ENCODE measurements at places on chromosomes 12 and 14.

DNA sequence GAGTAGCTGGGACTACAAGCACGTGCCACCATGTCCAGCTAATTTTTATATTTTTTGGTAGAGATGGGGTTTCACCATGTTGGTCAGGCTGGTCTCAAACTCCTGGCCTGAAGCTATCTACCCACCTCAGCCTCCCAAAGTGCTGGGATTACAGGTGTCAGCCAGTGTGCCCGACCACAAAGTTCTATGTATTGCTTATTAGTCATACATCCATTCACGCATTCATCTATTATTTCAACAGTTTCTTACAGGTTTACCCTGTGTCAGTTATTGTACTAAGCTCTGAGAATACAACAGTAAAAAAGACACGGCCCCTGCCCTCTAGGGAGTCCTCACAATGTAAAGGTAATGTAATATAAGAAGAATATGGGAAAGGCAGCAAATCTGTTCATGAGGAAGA lies 188.9 kb upstream of the BTG1 start:
- DNase-seq: no peak

GRCh38 chr12:120445911-120446843 lies at the start of the genes GATC and TRIAP1:
GATC (plus strand) TSS chr12:120446444; CDS start chr12:120446481, 37 bp downstream.
TRIAP1 (minus strand) TSS chr12:120446384; CDS start chr12:120446372, 12 bp downstream.
- DNase-seq: peak; percentile 72

GRCh38 chr12:526089-526488 lies 66.3 kb downstream of the B4GALNT3 start:
- no peak for DNase-seq

- DNase-seq: no peak
These were observed 205.2 kb upstream of the RTL1 start for GRCh38 chr14:101108579-101109346.

- DNase-seq: no peak
These were observed 62.1 kb upstream of the ESRRB start for GRCh38 chr14:76313852-76314251.

DNA sequence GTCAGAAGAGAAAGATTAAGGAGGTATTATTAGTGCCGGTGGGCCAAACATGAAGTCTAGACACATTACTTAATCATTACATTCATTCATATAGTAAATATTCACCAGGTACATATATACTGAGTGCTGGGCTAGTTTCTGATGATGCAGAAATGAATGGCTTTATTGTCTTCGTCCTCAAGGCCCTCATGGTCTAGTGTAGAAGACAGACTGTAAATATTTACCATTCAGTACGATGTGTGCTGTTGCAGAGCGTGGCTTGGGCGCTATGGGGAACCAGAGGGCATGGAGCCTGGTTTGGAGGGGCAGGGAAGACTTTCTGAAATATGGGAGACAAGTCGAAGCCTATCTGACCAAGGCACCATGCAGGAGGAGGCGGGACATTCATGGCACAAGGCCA lies 37.0 kb upstream of the TCL1B start:
- no peak for DNase-seq

DNA sequence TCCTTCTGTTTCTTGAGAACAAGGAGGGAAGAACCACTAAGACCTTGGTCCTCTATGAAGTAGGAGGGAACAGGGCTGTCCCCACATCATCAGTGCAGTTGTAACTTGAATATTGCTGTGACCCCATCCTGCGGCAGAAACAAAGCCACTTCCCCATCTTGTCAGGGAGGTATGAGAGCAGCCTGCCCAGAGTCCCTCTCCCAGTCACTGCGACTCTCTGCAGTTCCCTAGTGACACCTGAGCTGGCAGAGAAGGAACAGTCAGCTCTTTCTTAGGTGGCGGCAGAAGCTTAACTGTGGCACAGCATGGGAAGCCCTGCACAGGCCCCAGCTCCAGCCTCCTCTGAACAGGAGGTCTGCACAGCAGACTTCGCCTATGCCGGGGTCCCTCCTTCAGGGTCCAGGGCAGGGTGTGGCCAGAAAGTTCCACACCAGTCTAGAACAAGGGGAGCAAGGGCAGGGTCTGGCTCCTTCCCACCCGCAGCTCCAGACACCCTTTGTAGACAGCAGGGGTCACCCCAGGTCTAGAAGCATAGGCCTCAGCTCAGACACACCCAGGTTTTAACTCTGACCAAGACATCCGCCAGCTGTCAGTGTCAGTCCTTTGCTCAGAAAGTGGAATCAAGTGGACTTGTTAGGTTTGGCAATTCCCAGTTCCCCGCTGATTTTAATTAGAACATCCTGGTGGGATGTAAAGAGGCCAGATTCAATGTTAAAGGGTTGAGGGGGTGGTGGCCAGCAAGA lies 36.8 kb downstream of the DEGS2 start:
- DNase-seq: no peak

DNA sequence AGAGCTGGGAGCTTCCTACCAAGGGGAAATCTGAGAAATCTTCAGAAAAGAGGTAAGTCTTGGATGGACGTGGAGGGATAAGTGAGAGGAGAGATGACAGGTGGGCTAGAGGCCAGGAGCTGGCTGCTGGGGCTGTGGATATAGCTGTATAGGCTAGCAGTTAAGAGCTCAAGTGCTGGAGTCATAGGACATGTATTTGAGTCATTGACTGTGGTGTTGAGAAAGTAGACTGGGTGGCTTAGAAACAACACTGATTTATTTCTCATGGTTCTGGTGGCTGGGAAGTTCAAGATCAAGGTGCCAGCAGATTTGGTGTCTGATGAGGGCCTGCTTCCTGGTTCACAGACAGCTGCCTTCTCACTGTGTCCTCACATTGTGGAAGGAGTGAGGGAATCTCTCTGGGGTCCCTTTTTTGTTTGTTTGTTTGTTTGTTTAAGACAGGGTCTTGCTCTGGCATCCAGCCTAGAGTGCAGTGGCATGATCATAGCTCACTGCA lies 151.1 kb upstream of the FUT8 start:
- DNase-seq: no peak

DNA sequence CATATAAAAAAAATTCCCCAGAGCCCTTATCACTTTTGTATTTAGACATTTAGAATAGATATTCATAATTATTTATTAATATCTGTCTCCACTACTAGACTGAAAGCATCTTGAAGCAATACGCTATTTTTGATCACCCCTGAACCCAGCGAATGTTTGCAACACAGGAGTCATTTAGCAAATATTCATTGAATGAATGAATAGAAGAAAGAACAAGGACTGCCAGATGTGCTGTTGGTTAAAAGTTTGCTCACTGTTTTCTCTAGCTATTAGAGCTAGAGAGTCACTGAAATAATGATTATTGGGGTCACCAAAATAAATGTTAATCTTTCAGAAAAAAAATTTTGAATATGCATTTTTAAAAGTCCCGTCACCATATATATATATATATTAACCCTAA lies 174.3 kb downstream of the ACSS3 start:
- DNase-seq: no peak

GRCh38 chr12:104828015-104828414 lies 130.1 kb downstream of the SLC41A2 start:
- no peak for DNase-seq

- DNase-seq: no peak
These were observed 479.7 kb downstream of the AACS start for GRCh38 chr12:125544960-125545359.

DNA sequence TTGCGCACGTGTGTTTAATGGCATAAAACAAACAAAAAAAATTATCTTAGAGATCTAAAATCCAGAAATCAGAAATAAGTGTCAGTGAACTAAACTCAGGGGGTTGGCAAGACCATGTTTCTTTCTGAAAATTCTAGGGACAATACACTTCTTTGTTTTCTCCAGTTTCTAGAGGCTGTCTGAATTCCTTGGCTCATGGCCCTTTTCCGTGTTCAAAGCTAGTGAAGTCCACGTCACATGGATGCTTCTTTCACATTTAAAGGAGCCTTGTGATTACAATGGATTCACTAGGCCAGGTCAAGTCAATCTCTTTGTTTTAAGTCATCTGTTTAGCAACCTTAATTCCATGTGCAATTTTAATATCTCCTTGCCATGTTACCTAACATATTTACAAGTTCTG lies 22.4 kb downstream of the SLCO1B3 start:
- DNase-seq: no peak

GRCh38 chr12:17266856-17267255 lies 660.9 kb upstream of the LMO3 start:
- DNase-seq: no peak

DNA sequence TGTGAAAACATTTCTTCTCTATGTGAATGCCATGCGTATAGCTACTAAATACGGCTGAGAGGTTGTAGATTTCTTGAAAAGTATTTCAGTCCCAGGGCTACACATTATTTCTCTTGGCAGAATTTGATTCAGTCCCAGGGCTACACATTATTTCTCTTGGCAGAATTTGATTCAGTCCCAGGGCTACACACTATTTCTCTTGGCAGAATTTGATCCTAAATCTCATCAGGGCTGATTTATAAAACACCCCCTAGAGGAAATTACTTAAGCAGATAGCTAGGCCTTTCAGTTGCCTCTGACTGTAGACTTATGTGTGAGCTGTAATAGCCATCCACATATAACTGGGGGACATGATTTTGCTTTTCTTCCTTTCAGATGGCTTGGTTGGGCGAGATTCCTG lies 50.4 kb downstream of the AK7 start:
- no peak for DNase-seq

GRCh38 chr12:4240161-4240783 lies 33.3 kb upstream of the CCND2 start:
- DNase-seq: no peak

DNA sequence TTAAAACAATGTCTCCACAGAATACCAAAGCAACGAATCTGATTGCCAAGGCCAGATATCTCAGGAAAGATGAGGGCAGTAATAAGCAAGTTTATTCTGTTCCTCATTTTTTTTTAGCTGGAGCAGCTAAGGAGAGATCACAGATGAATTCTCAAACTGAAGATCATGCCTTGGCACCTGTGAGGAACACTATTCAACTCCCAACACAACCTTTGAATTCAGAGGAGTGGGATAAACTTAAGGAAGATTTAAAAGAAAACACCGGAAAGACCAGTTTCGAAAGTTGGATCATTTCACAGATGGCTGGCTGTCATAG lies 994 bp downstream of the PRORP start:
- DNase-seq: no peak

GRCh38 chr12:81896771-81897170 lies 137.6 kb upstream of the PPFIA2 start:
- DNase-seq: no peak

GRCh38 chr14:31592631-31593030 lies 31.4 kb downstream of the NUBPL start:
- DNase-seq: no peak

DNA sequence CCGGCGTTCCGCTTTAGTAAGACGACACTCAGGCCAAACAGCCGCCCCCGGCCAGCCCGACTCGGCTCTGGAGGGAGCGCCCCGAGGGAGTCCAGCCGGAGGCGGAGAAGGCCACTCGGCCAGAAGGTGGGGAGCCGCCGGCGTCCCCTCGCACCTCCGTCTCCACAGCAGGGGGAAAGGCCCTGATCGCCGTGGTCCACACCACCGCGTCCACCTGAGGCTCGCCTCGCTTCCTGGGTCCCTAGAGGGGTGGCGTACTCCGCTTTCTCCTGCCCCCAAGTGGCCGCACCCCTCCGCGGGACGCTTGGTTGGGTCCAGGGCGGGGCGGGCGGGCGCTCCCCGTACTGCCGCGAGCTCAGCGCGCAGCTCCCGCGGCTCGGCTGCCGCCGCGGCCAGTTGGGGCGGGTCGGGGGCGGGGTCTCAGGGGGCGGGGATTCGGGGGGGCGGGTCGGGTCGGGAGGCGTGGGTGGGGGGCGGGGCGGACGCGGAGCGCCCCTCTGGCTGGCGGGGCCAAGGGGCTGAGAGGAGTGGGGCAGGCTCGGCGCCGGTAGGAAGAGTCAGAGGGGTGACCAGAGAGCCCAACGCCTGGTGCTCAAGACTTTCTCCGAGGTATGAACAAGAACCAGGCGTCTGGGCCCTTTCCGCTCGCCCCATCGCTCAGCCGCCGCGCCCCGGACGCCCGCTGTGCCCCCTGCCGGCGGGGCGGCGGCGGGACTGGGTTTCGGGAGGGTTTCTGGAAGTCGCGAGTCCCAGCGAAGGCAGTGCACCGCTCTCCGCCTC lies at the start of gene FRMD6:
TSS of gene FRMD6 (plus strand) at position 523 of the 780 bp plus-strand sequence. CDS start 37,927 bp downstream, outside the sequence.
- DNase-seq: peak; percentile 79

GRCh38 chr14:90536092-90536491 lies 139.3 kb downstream of the CALM1 start:
- DNase-seq: no peak
